BJ (cell line): ENCODE measurements at places on chromosomes 6 and 20.

DNA sequence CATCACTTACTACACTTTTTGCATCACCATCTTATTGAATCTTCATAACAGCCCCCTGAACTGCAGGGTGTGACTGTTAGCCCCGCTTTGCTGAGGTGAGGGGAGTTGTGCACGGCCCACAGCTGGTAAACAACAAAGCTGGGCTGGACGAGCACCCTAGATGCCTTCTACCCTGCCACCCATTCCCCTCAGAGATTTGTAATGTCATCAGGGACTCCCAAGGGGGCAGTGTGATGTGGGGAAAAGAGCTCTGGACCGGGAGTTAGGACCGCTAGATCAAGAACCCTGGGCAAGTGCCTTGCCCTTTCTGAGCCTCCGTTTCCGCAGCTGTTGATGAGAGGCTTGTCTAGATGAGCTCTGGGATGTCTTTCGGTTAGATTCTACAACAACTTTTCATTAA is 20.9 kb downstream of the PKIG start:
- DNase-seq: no peak

DNA sequence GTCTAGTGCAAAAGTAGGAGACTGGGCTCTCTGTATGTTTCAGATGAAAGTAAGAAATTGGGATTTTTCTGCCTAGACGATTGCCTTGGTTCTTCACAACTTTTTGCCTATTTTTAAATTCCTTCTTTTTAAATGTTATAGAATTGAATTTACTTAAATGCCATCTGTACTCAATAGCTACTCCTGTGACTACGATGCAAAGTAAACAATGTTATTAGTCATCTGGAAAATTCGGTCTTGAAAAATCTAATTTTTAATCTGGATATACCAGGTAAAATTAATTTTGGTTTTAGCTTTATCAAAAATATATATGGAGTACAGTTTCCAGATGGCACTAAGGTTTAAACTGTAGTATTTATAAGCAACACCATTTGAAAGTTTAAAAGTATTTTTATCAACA is 472.2 kb downstream of the UTRN start:
- no peak for DNase-seq

DNA sequence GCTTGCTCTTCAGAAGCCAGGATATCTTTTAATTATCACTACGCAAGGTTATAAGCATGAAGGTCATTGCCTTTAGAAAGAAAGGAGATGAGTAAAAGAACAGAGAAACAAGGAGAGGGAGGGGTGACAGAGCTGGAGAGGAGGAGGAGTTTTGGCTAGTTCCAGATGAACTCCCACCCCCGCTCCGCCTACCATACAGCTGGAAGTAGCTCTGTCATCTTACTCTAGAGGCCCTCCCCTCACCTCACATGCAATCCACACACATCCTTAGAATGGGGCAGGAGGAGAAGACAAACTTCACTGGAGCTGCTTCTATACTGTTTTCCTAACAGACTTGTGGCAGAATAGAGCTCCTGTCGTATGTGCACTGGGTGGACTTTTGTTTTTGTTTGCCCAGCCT is 144.7 kb downstream of the SCML4 start:
- DNase-seq: no peak

GRCh38 chr20:36569847-36570429 is 3.5 kb upstream of the TGIF2 start:
- DNase-seq: no peak

DNA sequence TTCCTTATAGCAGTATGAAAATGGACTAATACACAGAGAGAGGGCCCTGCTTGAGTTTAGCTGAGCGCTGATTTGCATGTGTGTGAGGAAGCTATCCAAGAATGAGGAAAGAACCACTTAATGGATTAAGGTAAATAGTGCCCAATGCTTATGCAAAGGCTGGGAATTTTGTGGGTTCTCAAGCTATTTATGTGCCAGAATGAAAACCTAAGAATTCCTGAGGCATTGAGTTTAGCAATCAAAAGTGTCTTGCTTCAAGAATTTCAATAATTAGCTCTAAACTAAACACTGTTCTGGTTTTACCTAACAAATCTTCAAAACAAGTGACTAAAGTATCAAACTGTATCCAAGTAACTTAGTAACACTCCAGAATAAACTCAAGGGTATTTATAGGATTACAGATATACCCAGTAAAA is 7.0 kb upstream of the OR14J1 start:
- no peak for DNase-seq

DNA sequence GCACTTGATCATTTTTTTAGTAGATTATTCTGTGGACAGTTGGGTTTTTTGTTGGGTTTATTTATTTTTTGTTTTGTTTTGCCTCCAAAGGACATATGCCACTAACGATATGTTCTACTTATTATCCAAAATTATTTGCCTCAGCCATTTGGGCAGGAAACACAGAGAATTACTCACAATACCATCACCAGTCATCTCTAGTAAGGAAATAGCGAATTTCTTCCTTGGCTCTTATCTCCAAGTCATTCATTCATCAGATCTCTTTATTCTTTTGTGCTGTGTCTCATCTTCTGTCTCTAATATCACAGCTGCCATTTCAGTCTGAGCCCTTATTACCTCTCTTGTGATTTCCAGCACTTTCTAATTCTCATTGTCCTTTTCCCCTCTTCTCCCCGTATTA is 130.4 kb upstream of the SMLR1 start:
- DNase-seq: no peak

GRCh38 chr6:144602523-144603180 is 317.5 kb downstream of the UTRN start:
- no peak for DNase-seq

DNA sequence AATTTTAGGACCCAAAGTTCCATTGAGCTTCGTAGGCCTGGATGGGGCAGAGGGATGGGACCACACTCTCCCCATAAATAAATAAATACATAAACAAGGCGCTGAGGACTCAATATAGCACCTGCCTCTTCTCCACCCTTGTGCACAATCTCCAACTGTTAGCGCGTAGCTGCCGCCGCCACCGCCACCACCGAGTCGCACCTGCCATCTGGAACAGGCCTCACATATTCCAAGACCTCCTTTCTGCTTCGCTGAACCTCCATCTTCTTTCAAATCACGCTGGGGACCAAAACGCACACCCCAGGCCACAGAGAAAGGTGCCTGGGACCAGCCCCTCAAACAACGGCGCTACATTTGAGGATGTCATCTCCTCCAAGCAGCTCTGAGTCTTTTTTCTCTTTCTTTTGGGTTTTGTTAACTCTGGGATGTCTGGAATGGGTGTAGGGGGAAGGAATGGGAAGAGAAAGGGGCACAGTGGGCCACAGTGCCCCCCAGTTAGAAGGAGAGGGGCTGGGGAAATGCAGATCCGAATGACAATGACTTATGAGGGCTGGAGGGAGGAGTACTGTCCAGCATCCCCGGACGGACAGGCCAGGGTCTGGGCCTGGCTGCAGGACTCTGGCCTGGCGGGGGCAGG is 49.7 kb downstream of the NOL4L start:
- no peak for DNase-seq

DNA sequence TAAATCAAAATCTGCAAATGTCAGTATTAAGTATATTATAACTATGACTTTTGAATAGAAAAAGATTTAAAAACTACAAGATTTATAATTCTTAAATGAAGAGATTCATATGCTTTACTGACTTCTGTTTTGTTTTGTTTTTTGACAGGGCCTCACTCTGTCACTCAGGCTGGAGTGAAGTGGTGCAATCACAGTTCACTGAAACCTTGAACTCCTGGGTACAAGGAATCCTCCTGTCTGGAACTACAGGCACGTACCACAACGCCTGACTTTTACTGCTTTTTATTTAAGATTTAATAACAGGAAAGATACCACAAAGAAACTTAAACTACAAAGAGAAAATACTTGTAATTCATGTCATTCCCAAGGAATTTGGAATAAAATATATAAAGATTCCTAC is 940.2 kb upstream of the CITED2 start:
- no peak for DNase-seq

GRCh38 chr6:116387374-116387773 is 16.6 kb downstream of the DSE start:
- DNase-seq: no peak

GRCh38 chr20:58839474-58839874 is 11.2 kb downstream of the GNAS-AS1 start:
- DNase-seq: no peak

- DNase-seq: no peak
Measured at GRCh38 chr6:75494290-75494689, 690 bp upstream of the FILIP1 start.

- no peak for DNase-seq
Measured at GRCh38 chr20:48541581-48542071, 286.2 kb downstream of the PREX1 start.

DNA sequence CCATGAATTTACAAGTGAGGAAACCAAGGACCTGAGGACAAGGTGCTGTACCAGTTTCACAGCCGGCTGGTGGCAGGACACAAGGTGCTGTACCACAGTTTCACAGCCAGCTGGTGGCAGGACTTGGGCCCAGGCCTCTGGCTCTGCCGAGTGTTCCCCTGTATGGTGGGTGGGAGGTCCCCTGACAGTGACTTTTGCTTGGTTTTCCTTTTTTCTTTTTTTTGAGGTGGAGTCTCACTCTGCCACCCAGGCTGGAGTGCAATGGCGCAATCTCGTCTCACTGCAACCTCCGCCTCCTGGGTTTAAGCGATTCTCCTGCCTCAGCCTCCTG is 212.4 kb downstream of the LY86 start:
- DNase-seq: no peak

- no peak for DNase-seq
Measured at GRCh38 chr20:2815242-2815900, 584 bp downstream of the C20orf141 start.

- no peak for DNase-seq
Measured at GRCh38 chr6:7138921-7139358, 31.2 kb downstream of the RREB1 start.

- no peak for DNase-seq
Measured at GRCh38 chr6:9250852-9251251, 815.5 kb upstream of the SLC35B3 start.

DNA sequence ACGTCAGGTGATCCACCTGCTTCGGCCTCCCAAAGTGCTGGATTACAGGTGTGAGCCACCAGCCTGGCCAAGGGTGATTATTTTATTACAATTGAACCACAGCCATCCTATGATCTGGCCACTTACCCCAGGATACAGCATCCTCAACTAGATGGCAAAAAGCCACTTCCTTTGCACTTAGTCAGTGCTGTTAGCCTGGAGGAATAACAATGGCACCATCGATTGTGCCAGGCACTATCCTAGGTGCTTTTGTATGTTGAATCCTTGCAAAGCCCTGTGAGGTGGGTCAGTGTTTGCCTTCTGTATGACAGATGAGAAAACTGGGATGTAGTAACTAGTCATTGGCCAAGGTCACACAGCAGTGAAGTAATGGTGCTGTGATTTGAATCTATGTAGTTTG is 11.2 kb upstream of the TTPAL start:
- DNase-seq: no peak

- DNase-seq: no peak
Measured at GRCh38 chr20:19952392-19952791, 64.8 kb upstream of the NAA20 start.

DNA sequence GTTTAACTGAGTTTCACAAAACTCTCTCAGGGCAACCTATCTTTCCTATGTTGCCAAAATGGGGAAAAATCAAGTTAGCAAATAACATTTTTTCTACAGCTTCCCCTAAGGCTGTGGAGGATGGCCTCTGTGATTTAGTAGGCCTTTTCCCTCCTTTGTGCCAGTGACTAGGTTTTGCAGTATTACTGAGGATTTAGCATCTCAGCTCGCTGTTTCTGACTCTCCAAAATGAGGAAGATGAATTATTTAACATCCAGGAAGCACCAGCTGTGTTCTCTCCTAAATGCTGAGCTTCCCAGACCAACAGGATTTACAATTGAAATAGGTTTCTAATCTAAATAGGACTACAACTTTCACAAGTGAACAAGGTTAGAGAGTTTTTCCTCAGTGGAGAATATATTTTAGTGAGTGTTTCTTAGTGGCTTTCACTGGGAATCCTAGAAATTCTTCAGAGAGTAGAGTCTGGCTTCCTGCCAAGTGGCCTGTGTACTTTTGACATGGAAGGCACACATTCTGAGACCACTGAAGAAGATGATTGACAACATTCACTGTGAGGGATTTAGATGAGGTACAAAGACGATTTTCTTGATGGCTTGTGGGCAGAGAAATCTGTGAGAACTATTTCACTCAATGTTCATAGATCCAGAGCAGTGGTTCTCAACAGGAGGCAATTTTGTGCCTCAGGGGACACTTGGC is 62.4 kb downstream of the PTCHD4 start:
- DNase-seq: no peak

DNA sequence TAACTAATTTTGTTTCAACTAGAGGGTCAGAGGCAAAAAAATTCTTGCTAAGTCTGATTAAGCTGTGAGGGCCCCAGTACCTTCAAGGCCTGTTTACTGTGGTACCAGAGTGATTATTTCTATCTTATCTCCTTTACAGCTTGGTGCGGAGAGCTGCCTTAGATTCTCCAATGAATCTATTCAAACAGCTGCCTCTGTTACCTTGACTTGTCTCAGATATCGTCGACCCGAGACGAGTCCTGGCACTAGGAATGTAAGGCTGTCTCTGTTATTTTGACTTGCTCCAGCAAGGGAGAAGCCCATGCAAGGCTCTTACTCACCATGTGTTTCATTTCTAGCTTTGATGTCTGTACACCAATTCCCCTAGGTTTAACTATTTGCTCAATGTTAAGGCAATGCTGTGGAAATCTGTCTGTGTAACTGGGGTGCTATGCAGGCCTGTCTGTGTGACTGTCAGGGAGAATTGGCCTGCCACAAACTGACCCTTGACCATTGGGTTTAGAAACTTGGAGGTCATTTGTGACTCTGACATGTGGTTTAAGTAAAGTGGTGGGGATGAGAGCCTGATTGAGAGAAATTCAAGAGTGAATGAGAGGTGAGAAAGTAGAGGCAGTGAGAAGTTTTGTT is 10.4 kb upstream of the FKBPL start:
- no peak for DNase-seq

DNA sequence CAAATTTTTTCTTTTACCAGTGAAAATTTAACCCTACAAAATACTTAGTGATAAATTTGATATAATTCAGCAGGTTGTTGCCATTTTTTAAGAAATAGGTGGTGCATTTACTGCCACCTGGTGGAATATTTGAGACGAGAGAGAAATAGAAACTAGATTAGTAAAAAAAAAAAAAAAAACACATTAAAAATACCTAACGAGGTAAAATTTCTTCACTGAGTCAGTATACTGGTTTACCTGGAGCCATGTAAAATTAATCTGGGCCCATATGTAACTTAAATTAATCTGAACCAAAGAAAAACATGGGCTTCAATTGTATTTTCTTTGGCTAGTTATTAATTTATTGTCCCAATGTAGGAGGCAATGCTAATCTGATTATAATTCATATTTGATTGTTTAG is 520.8 kb downstream of the EPM2A start:
- DNase-seq: no peak
